ENCODE measurements at places on chromosomes 7 and 10.

- peak; percentile 74 for DNase-seq
Observed at GRCh38 chr10:43808136-43808535, 159.5 kb upstream of the ZNF32 start.

GRCh38 chr7:99123571-99124033 is 20.3 kb downstream of the SMURF1 start:
- peak; percentile 76 for DNase-seq

- no peak for DNase-seq
Observed at GRCh38 chr7:94412762-94413322, 18.1 kb downstream of the COL1A2 start.

DNA sequence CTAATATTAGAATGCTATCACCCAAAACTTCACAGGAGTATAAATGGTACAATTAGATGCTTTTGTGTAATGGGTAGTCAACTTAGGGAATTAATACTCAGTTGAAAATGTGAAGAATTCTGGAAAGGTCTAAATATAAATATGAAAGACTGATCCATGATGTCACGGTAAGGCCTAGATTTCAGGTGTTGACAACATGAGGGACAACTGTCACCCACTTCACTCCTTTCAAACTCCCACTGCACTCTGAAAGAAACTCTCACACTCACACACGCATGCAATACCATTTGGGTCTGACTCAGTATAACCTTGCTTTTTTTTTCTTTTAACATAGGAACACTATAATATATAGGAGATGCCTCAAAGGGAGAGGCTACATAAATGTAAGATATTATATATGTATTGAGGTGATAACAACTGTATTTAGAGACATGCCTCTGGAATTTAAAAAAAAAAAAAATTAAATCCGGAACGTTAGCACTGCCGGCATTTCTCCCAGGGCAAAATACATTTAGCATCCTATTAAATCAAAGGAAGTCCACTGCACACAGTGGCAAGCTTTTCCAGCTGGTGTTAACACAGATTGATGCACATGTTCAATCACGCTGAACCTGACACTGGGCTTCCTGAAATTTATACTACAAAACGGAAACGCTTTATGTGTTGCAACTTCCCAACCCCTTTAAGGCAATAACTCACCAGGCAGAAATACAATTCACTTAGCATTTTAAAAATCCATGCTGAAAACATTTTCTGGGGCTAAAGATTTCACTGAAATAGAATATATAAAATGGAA is 74.9 kb downstream of the RSU1 start:
- DNase-seq: no peak

GRCh38 chr7:159035571-159036073 is 109.0 kb downstream of the VIPR2 start:
- DNase-seq: no peak

DNA sequence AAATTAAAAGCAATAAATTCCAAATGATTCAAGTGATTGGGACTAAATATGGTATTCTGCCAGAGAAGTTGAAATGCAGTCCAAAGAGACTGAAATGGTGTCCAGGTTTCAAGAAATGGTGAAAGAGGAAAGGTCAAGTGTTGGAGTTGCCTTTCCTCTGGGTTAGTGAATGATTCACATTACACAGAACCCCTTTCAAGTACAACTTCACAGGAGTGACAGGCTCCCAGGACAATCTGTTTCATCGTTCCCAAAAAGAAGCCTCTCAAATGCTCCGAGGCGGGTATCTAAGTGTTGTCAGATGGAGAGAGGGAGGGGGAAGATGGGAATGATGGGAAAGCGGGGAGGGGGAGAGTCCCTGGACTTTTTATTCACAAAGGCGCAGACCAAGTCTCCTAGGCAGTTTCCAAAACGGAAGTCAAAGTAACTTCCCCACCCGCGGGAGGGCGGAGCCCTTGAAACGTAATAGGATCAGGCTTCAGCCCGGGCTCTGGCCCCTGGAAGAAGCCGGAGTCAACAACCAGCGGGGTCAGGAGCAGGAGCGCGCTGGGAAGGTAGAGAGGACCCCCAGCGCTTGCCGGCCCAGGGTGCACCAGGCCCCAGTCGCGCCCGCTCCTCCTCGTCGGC is 754 bp downstream of the SLC25A13 start:
- peak; percentile 82 for DNase-seq

DNA sequence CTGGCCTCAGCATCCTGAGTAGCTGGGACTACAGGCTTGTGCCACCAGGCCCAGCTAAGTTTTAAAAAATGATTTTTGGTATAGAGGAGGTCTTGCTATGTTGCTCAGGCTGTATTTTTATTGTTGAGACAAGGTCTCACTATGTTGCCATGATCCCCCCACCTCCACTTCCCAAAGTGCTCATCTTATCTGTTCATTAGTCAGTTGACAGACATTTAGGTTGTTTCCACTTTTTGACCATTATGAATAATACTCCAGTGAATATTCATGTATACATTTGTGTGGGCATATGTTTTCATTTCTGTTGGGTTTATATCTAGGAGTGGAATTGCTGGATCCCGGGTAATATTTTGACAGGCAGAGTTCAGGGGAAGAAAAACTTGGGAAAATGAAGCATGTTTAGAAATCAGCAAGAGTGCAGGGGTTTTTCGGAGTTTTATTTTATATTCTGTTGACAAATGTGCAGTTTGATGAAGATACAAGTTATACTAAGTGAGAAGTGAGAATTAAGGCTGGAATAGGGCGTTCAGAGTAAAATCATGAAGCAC is 2.7 kb upstream of the SCD start:
- DNase-seq: no peak

DNA sequence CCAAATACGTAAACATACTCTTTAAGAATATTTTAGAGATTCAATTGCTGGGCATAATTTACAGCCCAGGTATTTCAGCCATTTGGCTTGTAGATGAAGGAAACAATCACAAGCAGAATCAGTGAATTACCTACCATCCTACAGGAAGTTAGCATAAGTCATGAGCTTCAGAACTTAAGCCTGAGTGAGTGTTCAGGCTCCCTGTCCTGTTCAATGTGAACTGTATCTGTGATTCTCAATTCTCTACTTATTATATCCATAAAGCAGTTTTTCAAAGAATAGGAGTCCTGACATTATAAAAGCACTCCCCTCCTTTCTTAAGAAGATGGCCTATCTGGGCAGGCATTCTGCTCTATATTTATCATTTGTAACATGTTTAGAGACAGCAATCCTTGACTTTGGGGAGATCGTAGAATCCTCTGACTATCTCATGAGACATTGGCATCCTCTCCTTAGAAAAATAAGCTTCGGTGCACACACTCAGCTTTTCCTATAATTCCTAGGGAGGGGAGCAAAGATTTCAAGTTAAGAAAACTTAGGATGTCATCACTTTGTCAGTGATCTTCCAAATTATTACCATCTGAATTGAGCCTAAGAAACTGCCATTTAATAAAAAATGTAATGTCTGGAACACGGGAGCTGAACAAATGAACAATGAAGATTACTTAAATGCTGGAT is 645.2 kb upstream of the IGFBP3 start:
- peak; percentile 85 for DNase-seq

- peak; percentile 94 for DNase-seq
Observed at GRCh38 chr10:76352300-76352699, 920.9 kb downstream of the LRMDA start.

- DNase-seq: no peak
Observed at GRCh38 chr10:131238669-131239280, 72.7 kb downstream of the TCERG1L start.

DNA sequence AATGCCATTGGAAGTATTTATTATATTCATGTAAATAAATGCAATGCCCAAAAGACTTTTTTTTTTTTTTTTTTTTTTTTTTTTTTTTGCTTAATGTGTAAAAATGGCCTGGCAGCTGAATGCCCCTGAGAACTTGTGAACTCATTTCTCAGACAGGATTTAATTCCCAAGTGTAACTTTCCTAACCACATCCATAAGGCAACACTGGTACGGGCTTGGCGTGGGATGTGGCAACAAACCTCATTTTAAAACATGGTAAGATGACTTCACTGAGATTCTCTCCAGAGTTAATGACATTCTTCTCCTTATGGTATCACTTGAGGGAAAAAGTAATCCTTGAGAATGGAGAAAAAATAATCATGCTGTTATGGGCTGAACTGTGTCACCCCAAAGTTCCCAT is 150.4 kb downstream of the DGKI start:
- peak; percentile 66 for DNase-seq

- DNase-seq: no peak
Observed at GRCh38 chr7:48042636-48043035, 7.3 kb downstream of the C7orf57 start.

DNA sequence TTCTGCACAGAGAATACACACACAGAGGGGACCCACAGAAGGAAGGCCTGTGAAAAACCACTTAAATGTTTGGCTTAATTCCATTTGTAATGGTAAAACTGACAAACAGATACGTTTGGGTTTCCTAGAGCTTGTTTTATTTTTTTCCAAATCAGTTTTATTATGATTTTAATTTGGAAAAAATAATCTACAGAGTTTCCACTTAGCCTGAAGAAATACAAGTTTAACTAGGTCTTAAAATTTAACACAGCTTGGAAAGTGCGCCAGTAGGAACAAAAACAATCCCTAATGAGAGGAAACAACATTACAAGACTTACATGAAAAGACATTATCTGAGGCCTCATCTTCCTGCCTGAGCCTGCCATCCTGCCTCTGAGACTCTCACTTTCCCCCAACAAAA is 58.5 kb upstream of the CARD11 start:
- DNase-seq: no peak

DNA sequence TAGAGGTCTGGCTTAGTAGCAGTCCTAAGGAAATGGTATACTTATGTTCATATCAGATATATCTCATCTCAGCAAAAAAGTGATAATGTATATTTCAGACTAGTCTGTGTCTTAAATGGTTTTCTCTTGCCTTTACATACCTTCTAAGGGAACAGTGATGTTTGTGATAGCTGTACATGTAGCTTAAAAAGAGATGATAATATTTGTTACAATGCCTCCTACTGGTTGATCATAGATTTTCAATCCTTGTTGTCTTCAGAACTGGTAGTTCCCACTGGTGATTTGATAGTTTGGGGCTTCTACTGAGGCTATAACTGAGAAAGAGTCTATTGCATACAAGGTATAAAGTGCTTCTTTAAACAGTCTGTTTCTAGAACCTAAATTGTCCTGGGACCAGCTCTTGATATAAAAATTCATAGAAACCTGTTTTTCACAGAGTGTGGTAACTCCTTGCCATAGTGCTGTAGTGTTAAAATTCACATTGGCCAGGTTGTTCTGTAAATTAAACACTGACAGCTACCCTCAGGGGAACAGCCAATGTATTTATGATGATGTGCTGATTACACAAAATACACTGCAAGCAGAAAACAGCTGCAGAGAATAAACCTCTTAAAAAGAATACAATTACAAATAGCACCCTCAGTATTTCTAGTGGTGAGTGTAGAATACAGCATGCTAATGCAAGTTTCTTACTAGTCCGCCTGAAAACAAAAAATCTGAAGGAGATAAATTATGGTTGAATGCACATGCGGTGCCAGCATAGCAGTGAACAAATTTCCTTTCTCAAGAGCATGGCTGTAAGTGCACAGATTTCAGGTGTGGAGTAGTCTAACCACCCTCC is 90.3 kb downstream of the BTRC start:
- peak; percentile 6 for DNase-seq

- no peak for DNase-seq
Observed at GRCh38 chr7:154881026-154881425, 121.9 kb downstream of the PAXIP1 start.

- no peak for DNase-seq
Observed at GRCh38 chr7:142788303-142789289, 17.8 kb downstream of the PRSS2 start.

- no peak for DNase-seq
Observed at GRCh38 chr7:30988351-30989005, 24.7 kb downstream of the GHRHR start.

DNA sequence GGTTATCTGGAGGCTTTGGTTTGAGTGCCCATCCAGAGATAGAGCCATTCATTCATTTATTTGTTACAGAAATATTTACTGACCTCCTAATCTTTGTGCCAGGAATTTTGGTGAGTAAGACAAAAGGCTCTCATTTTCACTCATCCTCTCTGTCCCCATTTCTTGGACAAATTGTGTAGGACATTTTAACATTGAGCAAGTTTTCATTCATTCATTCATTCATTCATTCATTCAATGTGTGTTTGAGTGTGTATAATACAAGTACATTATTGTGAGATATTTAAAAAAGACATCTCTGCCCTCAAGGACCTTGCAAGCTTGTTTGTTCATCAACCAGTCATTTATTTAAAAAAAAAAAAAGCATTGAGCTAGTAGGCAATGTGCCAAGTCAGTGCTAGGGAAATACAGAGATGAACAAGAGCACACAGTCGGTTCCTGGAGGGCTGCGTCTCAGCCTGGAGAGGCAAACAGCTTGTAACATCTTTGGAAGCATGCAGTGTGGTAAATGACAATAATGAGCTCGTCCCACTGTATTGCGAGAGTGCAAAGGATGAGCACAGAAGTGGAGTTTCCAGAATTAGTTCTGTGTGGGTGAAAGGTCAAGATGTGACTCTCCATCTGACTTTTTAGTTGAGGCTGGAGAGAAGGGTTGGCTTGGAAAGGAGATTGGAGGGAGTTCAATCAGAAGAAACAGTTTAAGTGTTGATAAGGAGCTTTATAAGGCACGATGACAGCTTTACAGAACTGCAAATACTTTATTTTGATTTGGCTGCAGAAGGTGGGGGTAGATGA is 50.5 kb upstream of the HBP1 start:
- DNase-seq: peak; percentile 17

- no peak for DNase-seq
Observed at GRCh38 chr10:101507828-101508227, 80.2 kb downstream of the POLL start.

DNA sequence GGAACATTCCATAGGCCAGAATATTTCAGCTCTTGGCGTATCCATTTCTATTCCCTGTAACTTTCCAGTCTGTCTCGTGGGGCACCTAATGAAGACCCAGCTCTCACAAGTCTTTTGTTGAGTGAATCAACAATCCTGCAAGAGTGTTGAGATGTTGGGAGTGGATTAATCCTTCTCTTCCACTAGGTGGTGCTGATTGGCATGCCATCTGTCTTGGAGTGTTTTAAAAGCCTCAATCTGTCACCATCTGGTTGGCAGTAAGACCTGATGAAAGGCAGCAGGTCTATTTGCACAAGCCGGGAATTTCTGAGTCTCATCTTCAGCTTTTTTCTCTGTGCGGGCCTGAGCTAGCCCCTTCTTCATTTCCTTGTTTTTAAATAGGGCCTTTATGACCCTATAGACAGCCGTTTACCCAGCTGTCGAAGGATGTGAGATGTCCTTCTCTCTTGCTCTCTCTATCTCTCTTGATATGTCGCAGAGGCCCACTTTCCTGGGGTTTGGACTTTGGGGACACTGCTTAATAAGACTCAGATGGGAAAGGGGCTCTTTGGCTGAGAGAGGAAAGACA is 180.5 kb downstream of the ZNF365 start:
- DNase-seq: peak; percentile 73

GRCh38 chr7:22762866-22763265 is 35.9 kb downstream of the IL6 start:
- DNase-seq: peak; percentile 45

All from fibroblast of skin of back (primary cell).